Activated T-helper 9 cell treated with anti-CD3 and anti-CD28 coated beads, Interleukin-2, amount 50 U/mL, for 16 hours (primary cell): ENCODE measurements at places on chromosomes 1 and 21.

GRCh38 chr1:41901551-41901950, 17.2 kb downstream of the HIVEP3 start:
- no peak for DNase-seq

GRCh38 chr1:236808564-236809130, 13.6 kb downstream of the MTR start:
- DNase-seq, result no peak

GRCh38 chr1:210143465-210144062, 89.0 kb upstream of the SERTAD4 start:
- DNase-seq, result peak; percentile 6

GRCh38 chr1:96292141-96292540, 429.4 kb upstream of the PTBP2 start:
- no peak for DNase-seq

- DNase-seq, result no peak
These were observed 83.3 kb upstream of the TNR start for GRCh38 chr1:175826705-175827104.

DNA sequence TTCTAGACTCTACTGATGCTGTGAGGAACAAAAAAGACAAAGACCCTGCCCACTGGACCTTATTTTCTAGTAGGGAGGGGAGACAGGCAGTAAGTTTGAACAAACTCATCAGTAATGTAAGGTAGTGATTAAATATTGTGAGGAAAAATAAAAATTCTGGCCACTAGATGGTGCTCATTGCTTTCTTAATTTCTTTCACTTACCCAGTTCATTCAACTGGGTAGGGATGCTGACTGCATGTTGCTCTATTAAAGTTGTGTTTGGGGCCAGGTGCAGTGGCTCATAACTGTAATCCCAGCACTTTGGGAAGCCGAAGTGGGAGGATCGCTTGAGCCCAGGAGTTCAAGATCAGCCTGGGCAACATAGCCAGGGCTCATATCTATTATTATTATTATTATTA, 6.3 kb upstream of the KYAT3 start:
- DNase-seq, result no peak
